ENCODE measurements at places on chromosomes 1 and 21. TPM values are rescaled to one million over a fixed set of nuclear protein-coding genes. Genes with fewer than 3 reads are reported as not detected.

Gene ATF3
- 28.9 TPM for total RNA-seq

Gene IGFN1
- 0.81 TPM for total RNA-seq

Gene FPGT
- 14.9 TPM for total RNA-seq

Gene DENND2D
- total RNA-seq, result 78.2 TPM

Gene ANKRD65
- total RNA-seq, result 21.5 TPM

Gene RPTN
- not detected for total RNA-seq

Gene KRTAP21-2
- not detected for total RNA-seq

Gene SLC9A1
- 62.4 TPM for total RNA-seq

Gene ASPM
- 0.46 TPM for total RNA-seq

Gene FCRL6
- 3.2 TPM for total RNA-seq

Gene VASH2
- total RNA-seq, result 1.9 TPM

Gene OR6P1
- total RNA-seq, result not detected

Gene SKI
- 89.6 TPM for total RNA-seq

Gene ACTN2
- 2.8 TPM for total RNA-seq

Gene CYP4Z1
- 2.1 TPM for total RNA-seq

Gene RBM11
- total RNA-seq, result 1.7 TPM

Gene LCE6A
- not detected for total RNA-seq

Data from upper lobe of right lung (tissue), 1 donor.